ENCODE measurements at places on chromosomes 13 and 19. TPM values are rescaled to one million over a fixed set of nuclear protein-coding genes. Genes with fewer than 3 reads are reported as not detected.

The SIGLEC12 gene
- total RNA-seq: not detected

The ATP1A3 gene
- 4.5 TPM for total RNA-seq

The DAPK3 gene
- total RNA-seq: 43.6 TPM

The IGFL2 gene
- 1.5 TPM for total RNA-seq

The RTBDN gene
- total RNA-seq: 0.33 TPM

The C19orf85 gene
- not detected for total RNA-seq
